Uterus (tissue), 4 donors: ENCODE measurements at places on chromosomes 7 and 10. TPM values are rescaled to one million over a fixed set of nuclear protein-coding genes. Genes with fewer than 3 reads are reported as not detected.
A peak's percentile ranks its signal among the peaks of the same experiment; 100 is the strongest.

Gene KEL
- total RNA-seq, result not detected

DNA sequence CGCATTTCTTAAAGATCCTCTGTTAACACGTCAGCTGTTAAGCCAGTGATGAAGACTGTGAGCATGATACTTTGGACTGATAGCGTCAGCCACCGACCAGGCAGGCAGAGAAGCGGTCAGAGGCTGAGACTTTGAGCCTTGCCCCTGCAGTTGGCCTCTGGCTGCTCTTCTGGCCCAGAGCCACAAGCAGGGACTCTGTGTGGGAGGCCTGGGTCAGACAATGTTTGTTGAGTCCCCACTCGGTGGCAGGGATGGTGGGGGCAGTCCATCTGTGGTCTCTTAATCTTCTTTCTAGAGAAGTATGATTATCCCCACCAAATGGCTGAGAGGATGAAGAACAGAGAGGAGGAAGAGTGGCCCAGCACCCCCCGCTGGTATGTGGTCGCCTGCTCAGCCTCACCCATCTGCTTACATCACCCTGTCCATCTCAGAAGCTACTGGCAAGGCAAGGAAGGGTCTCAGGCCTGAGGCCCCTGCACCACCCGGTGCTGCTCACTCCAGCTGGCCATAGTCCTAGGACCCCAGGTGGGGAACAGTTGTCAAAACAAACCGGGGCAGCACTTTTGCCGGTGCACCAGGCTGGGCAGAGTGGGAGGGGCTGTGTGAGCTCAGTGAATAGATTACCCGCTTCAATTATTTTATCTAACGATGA lies 202.9 kb downstream of the GRID1 start:
- DNase-seq, result no peak
- no peak overlapping the region for H3K27ac ChIP-seq
- H3K36me3 ChIP-seq, result no peaks in the 10 kb centered on the region
- no peaks in the 10 kb centered on the region for H3K4me1 ChIP-seq
- no peak overlapping the region for H3K4me3 ChIP-seq

GRCh38 chr10:18968159-18968558 lies 80.4 kb upstream of the MALRD1 start:
- H3K27me3 ChIP-seq, result no peaks in the 10 kb centered on the region
- no peaks in the 10 kb centered on the region for H3K36me3 ChIP-seq
- no peak overlapping the region for H3K27ac ChIP-seq
- no peak overlapping the region for H3K4me3 ChIP-seq

Gene IL6
- total RNA-seq, result 4.2 TPM

Gene ITPRID1
- total RNA-seq, result 1.6 TPM

DNA sequence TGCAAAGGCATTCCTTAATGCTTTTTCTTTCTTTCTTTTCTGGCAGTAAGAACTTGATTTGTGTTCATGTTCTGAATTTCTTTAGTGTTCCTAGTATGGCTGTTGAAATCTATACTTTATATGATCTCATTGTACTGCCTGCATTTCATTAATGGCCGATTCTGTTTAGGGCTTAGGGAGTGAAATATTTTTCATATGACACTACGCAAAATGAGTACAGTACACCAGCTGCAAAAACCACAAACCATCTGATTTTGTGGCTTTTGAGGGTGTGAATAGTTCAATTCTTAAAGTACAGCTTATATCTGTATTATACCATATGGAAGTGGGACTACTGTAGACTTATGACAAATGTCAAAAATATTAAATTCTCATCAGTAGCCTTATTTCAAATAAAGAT lies 69.1 kb upstream of the FOXP2 start:
- H3K27me3 ChIP-seq, result no peaks in the 10 kb centered on the region

Gene PTN
- 87.9 TPM for total RNA-seq

DNA sequence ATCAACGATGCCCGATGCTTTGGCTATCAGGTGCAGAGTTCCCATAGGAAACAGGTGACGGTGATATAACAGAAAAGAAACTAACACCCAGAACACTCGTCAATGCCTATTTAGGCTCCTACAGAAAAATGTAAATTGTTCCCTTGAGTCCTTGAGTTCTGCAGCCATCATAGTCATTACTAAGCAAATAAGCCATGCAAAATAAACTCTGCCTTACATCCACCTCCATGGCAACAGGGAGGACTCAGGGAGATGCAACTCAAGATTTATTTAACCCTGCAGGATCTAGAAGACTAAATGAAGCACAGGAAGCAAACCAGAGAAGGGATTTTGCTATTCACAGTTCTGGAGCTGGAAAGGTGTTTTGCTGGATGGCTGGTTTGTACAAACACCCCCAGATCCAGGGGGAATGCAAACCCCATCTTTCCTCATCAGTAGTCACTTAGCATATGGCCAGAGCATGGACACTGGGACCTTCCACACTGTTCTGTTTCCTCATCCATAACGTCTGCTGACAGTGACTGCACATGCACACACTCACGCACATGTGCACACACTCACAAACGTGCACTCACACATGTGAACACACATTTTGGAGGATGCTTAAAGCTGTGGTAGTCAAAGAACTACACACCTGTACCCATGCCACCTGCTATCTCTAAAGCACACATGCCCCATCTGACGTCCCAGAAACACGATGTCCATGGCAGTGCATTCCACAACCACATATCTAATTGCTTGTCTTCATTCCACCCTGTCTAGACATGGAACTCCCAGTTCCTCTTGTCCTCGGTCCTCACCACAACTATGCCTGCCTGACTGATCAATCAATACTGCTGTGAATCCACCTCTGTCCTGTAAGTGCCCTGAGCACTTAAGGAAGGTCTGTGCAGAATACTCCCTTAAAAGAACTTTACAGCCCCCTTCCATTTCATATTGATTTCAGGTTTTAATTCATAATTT lies 178.2 kb downstream of the COBL start:
- no peak overlapping the region for H3K4me3 ChIP-seq
- no peaks in the 10 kb centered on the region for H3K27me3 ChIP-seq
- no peaks in the 10 kb centered on the region for H3K36me3 ChIP-seq
- no peak for DNase-seq

GRCh38 chr7:142611566-142612236 lies 137.6 kb upstream of the PRSS1 start:
- no peak for DNase-seq
- H3K27me3 ChIP-seq, result no peaks in the 10 kb centered on the region
- no peak overlapping the region for H3K4me3 ChIP-seq

GRCh38 chr7:75888464-75889222 lies 9.8 kb downstream of the RHBDD2 start:
- no peak for DNase-seq
- no peaks in the 10 kb centered on the region for H3K36me3 ChIP-seq
- no peak overlapping the region for H3K4me3 ChIP-seq
- H3K27ac ChIP-seq, result no peak overlapping the region
- H3K27me3 ChIP-seq, result no peaks in the 10 kb centered on the region

Gene HMX3
- total RNA-seq, result not detected

DNA sequence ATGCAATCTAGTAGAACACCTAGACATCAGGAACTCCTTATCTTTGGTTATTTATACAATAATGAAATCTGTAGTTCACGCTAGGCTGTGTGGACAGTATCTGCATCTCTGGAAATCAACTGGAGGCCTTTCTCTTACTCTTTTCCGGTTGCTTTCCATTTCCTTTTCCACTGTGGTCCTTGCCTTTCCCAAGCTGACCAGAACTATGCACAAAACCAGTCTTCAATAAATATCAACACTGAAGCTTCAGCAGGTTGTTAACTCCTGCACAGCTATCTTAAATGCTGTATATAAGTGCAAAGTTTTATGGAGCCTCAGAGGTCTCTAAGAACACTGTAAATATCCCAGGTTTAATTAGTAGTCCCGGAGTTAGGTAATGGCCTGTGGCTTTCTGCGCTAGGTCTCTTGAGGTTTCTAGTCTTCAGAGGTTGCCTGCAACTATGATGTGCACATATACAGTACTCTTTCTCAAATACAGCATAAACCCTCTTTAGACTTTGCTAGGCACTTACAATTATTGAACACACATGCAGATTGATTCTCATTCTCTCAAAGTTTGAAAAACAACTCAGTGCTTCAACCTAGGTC lies 2.4 kb downstream of the KLLN start:
- no peaks in the 10 kb centered on the region for H3K4me1 ChIP-seq
- H3K36me3 ChIP-seq, result no peaks in the 10 kb centered on the region
- DNase-seq, result no peak
- H3K27me3 ChIP-seq, result no peaks in the 10 kb centered on the region
- H3K27ac ChIP-seq, result peak overlapping the region; percentile 98

Gene HEPACAM2
- not detected for total RNA-seq

DNA sequence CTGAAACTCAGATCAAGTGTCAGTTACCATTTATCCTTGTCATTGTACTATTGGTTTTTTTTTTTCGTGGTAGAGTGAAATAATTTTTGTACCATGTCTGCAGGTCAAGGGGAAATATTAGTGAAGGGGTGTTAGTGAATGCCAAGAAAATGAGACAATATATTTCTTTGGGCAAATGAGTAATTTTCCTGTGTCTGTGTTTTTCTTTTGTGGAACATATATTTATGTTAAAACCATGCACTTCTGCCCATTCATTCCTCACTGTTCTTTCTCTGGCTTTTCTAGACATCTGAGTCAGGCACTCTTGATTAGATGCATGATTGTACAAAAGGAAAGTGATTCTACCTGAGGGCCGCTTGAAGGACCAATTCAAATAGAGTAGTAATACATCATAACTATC lies 161.6 kb downstream of the BICC1 start:
- no peak for DNase-seq
- no peak overlapping the region for H3K27ac ChIP-seq
- no peaks in the 10 kb centered on the region for H3K27me3 ChIP-seq
- H3K4me3 ChIP-seq, result no peak overlapping the region
- H3K4me1 ChIP-seq, result no peaks in the 10 kb centered on the region
- H3K36me3 ChIP-seq, result no peaks in the 10 kb centered on the region

DNA sequence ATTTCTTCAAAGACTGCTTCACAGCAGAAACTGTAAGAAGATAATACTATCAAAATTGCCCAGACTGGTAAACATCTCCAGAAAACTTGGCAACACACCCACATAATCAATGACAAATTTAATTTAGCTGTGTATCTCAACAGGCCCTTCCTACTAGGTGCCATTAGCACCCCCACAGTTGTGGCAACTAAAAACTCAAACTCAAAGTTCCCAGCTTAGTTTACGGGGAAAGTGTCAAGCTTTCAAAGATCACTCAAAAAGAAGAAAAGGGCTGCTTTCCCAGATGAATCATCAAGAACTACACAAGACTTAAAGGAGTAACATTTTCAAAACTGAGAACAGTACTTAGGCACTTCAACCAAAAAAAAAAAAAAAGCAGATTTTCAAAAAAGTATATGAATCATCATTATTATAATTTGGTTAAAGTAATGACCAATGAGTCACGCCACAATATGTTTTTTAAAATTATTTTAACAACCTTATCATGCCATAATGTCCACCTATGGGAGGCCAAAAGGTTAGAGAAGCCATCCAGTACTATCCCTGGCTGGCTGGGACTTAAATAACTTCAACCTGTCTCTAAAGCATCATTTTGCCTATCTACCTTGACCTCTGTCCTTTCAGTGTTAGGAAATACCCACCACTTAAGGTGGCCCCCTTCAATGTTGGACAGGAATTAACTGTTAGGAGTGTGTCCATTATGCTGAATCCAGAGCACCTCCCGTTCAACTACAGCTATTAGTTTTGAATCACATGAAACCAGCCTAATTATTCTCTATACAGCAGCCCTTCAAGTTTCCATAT lies 90.8 kb downstream of the ZFAND4 start:
- H3K4me3 ChIP-seq, result no peak overlapping the region
- H3K27ac ChIP-seq, result no peak overlapping the region
- H3K4me1 ChIP-seq, result no peaks in the 10 kb centered on the region
- DNase-seq, result no peak
- H3K27me3 ChIP-seq, result no peaks in the 10 kb centered on the region

DNA sequence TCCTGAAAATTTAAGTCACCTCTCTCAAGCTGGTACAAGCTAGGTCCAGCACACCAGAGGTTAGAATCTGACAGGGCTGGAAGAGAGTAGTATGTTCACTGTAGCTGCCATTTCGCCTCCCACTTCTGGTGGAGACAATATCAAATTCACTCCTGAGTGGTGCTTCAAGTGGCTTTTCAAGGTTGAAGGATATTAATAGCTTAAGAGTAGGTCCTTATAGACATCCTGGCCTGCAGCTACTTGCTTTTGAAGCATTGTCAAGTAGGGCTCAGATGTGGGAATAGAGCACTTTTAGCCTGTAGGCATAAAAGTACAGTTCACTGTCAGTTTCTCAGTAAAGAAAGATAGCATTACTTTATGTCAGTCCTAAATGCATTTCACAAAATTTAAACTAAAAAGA lies 270.5 kb upstream of the PLPP4 start:
- H3K27me3 ChIP-seq, result no peaks in the 10 kb centered on the region
- H3K4me3 ChIP-seq, result no peak overlapping the region
- no peaks in the 10 kb centered on the region for H3K36me3 ChIP-seq

DNA sequence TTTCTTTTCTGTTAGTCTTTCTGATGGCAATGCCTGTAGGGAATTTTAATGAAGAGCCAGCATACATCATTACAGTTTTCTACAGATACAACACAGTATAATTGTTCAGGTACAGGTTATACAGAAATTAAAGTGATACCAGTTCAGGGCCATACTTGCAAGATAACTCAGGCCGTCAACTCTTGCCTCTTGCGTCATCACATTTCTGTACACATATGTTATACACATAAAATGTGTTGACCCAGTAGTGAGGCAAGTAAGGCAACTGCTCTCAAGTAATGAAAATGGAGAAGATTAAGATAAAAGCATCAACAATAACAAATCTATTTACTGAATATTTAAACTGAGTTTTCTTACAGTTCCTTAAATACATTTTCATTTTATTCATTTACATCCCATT lies 317.8 kb downstream of the HPSE2 start:
- DNase-seq, result no peak
- no peaks in the 10 kb centered on the region for H3K36me3 ChIP-seq
- H3K27me3 ChIP-seq, result no peaks in the 10 kb centered on the region

Gene TCAF1
- 28.8 TPM for total RNA-seq

Gene TMEM140
- 17.4 TPM for total RNA-seq

DNA sequence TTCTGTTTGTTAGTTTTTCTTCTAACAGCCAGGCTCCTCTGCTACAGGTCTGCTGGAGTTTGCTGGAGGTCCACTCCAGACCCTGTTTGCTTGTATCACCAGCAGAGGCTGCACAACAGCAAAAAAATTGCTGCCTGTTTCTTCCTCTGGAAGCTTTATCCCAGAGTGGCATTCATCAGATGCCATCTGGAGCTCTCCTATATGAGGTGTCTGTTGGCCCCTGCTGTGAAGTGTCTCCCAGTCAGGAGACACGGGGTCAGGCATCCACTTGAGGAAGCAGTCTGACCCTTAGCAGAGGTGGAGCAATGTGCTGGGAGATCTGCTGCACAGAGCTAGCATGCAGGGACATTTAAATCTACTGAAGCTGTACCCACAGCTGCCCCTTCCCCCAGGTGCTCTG lies 26.7 kb upstream of the CROT start:
- no peaks in the 10 kb centered on the region for H3K36me3 ChIP-seq
- H3K27ac ChIP-seq, result no peak overlapping the region
- H3K4me3 ChIP-seq, result no peak overlapping the region
- no peaks in the 10 kb centered on the region for H3K4me1 ChIP-seq
- no peaks in the 10 kb centered on the region for H3K27me3 ChIP-seq

GRCh38 chr10:28449926-28450325 lies 83.0 kb upstream of the WAC start:
- H3K27me3 ChIP-seq, result no peaks in the 10 kb centered on the region
- H3K4me1 ChIP-seq, result no peaks in the 10 kb centered on the region
- H3K36me3 ChIP-seq, result no peaks in the 10 kb centered on the region
- H3K27ac ChIP-seq, result no peak overlapping the region
- no peak for DNase-seq
- no peak overlapping the region for H3K4me3 ChIP-seq

GRCh38 chr7:134179036-134180011 lies 52.2 kb downstream of the LRGUK start:
- DNase-seq, result no peak
- no peak overlapping the region for H3K27ac ChIP-seq
- H3K27me3 ChIP-seq, result no peaks in the 10 kb centered on the region
- H3K36me3 ChIP-seq, result no peaks in the 10 kb centered on the region

Gene CLCN1
- total RNA-seq, result not detected

Gene MLXIPL
- 1.7 TPM for total RNA-seq
